EL (cell line): ENCODE measurements at places on chromosomes 11 and 22.
A peak's percentile ranks its signal among the peaks of the same experiment; 100 is the strongest.

GRCh38 chr22:27982106-27982505 is 63.0 kb upstream of the PITPNB start:
- no peak for DNase-seq

GRCh38 chr11:117612177-117612576 is 184.8 kb downstream of the DSCAML1 start:
- DNase-seq, result no peak

- no peak for DNase-seq
Measured at GRCh38 chr22:46382524-46382923, 47.0 kb downstream of the TRMU start.

DNA sequence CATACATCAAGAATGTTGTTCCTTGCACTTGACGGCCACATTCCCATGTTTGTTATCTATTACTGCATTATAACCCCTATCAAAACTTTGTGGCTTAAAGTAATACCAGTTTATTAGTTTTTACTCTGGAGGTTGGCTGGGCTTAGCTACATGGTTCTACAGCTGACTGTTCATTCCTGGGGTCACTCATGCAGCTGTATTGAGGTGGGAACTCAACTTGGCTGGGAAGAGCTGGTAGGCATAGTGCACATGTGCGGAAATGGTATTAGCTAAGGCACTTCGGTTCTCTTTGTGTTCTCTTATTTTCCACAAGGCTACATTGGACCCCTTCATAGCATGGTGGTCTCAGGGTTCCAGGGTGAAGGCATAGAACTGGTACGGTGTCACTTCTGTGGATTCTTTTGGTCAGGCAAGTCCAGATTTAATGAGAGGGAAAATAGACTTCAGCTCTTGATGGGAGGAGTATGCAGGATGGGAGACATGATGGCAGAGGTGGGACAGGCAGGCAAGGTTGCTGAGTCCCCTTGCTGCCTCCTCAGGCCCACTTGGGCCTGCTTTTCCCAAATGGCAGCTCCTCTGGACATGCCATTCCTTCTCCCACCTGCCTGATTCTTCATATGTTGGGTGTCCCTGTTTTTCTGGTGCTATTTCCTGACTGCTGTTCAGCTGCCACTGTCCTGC is 16.1 kb downstream of the YDJC start:
- no peak for DNase-seq

GRCh38 chr11:76701294-76702040 is 30.9 kb upstream of the LRRC32 start:
- DNase-seq, result peak; percentile 86

DNA sequence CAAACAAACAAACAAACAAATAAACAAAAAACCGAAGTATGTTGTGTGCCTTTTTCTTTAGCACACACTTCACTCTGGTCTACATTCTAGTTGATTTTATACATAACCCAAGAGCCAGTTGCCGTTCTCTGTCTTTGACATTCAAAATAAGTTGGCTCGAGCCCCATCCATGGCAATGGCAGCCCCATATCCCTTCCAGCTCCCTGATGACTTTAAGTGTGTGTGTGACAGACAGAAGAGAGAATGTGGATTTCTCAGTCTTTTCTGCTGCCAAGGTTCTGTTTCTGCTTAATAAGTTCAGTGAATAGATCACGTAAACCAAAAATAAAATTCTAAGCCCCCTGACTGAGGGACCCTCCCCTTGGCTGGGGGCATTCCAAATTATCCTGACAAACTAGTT is 100.6 kb upstream of the TENM4 start:
- DNase-seq, result no peak

DNA sequence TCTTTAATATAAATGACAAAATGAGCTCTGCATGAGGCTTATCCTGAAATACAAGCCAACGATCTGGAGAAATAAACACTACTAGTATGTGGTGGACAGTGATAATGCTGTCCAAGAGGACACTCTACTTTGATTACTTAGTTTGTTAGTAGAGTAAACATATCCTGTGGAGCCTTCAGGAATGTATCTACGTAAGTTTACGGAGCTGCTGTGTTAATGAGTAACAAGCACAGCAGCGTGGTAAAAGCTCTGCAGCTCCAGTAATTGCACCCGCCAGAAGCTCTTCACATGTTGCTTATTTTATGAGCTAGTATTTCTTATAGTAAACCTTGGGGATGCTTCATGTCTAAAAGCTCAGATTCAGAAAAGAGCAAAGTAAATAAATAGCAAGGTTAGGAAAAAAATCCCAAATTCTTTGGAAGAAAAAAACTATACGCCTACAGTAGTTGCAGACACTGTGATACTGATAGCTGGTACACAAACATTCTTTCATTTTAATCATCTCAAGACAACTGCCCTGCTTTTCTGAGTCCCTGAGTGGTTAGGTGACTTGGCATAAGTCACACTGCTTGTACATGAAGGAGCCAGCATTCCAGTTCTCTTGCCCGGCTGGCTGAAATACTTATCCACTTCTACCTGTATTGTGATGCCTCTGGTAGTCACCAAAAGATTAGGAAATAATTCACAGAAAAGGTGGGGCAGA is 32.7 kb upstream of the CCDC34 start:
- peak; percentile 42 for DNase-seq

- peak; percentile 52 for DNase-seq
Measured at GRCh38 chr11:82718307-82718706, 15.4 kb downstream of the FAM181B start.

DNA sequence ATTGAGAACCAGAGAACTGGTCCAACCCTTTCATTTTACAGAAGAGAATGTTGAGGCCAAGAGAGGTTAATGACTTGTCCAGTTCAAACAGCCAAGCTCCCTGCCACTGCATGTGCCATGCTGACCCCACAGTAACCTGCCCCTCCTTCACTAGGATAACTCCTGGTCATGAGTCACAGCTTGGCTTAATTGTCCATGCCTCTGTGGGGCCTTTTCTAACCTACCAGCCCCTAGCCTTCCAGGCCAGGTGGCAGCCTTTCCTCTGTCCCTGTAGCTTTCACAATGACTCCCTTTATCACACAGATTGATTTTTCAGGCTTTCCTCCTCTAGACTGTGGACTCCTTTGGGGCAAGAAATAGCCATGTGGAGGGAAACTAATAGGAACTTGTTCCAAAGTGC is 97.2 kb downstream of the PIWIL4 start:
- DNase-seq, result peak; percentile 34

GRCh38 chr11:115425250-115425649 is 79.0 kb downstream of the CADM1 start:
- no peak for DNase-seq

DNA sequence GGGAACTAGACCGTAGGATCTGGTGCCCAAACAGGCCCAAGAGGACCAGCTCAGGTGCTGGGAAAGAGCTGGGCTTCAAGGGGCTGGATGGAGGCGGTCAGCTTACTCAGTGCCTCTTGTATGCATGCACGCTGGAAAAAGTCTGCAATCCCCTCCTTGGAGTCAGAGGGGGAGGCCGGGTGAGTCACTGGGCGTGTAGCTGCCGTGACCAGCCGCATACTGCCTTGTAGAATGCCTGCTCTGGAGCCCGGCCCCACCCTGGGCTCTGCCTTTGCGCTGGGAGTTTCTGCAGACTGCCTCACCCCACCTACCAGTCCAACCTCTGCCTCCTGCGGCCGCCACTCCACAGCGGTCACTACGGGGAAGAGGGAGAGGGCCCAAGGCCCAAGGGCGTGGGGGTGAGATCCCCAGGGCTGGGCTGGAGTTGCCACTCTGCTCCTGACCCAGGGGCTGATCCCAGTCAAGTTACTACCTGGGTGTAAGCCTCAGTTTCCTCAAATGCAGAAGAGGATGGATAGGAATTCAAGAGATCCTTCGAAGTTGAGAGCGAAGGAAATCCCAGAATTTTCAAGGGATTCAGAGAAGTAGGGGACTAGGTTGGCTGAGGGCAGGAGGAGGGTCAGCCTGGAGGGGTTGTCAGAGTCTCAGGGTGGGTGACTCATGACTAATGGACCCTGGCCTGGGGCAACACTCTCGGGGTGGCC is 4.2 kb downstream of the MRGPRF start:
- peak; percentile 98 for DNase-seq

DNA sequence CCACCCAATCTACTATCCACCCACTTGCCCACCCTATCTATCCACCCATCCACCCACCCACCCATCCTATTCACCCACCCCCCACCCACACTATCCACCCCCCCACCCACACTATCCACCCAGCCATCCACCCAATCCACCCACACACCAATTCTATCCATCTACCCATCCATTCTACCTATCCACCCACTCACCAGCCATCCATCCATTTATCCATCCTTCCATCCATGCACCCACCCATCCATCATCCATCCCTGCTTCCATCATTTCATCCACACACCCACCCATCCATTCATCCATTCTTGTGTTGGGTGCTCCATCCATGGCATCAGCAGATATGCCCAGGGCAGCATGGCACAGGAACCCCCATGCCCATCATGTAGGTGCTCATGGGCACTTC is 1206.6 kb downstream of the BRD1 start:
- DNase-seq, result no peak

- peak; percentile 63 for DNase-seq
Measured at GRCh38 chr11:117523680-117524079, 196.0 kb downstream of the CEP164 start.

- DNase-seq, result no peak
Measured at GRCh38 chr11:102451041-102451680, 1.4 kb downstream of the TMEM123 start.

GRCh38 chr11:115721296-115721995 is 217.2 kb upstream of the CADM1 start:
- no peak for DNase-seq

GRCh38 chr11:2777871-2778629 is 78.3 kb upstream of the KCNQ1OT1 start:
- no peak for DNase-seq

DNA sequence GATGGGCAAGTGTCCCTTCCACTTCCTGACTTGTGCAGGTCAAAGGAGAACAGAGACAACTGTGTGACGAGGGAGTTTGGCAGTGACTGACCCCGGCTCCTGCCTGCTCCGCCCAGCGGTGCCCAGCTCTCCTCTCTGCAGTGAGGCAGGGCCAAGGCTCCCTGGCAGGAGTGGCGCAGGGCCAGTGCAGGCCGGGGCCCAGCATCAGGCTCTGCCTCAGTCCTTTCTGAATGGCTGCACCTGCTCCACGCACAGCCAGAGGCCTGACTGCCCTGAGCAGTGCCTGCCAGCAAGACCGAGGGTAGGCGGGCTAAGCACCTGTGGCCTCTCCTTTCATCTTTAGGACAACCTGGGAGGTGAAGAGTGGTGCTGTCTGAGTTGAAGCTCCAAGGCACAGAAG is 54.2 kb downstream of the WT1 start:
- DNase-seq, result no peak

DNA sequence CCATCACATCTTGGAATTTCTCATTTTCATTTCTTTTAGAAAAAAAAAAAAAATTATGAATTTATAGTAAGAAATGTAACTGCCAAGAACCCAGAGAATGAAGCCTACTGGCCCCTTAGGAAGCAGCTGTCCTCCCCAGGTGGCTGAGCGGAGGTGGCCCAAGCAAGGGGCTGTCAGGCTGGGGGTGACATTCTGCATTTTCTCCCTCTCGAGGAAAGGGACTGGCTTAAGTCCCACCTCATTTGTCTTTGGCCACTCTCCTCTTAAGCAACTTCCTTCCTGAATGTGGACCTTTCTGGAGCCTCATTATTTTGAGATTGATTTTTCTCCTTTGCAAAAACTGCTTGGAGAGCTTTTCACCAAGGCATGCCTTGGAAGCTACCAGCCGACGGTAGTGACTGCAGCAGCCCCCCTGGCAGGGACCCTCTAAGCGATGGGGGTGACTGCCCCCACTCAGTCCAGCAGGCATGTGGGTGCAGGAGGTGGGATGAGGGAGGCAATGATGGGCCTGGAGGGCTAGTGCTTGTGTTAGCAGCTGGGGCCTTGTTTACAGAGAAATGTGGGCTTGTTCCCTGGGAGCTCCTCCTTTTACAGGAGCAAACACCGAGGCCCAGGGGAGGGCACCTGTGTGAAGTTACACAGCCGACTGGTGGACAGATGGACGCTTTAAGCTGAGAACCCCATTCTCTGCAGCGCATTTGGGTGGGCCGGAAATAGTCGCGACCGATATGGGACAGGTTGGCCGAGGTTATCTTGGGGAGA is 111.7 kb downstream of the MORC2 start:
- no peak for DNase-seq

- peak; percentile 83 for DNase-seq
Measured at GRCh38 chr11:124769806-124770774, 8.0 kb upstream of the ESAM start.

DNA sequence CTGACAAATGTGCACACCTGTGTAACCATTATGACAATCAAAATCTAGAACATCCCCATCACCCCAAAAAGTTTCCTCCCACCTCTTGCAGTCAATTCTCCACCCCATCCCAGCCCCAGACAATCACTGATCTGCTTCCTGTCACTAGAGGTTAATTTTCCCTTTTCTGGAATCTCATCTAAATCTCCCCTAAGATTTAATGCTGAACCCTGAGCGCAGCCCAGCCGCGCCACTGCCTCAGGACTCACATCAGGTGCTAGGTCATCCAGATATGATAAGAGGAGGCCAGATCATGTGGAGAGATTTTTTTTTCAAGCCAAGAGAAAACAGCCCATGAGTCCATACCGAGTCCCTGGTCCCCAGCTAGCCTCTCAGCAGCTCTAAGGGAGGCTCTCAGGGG is 4.3 kb upstream of the TMPRSS13 start:
- DNase-seq, result no peak

DNA sequence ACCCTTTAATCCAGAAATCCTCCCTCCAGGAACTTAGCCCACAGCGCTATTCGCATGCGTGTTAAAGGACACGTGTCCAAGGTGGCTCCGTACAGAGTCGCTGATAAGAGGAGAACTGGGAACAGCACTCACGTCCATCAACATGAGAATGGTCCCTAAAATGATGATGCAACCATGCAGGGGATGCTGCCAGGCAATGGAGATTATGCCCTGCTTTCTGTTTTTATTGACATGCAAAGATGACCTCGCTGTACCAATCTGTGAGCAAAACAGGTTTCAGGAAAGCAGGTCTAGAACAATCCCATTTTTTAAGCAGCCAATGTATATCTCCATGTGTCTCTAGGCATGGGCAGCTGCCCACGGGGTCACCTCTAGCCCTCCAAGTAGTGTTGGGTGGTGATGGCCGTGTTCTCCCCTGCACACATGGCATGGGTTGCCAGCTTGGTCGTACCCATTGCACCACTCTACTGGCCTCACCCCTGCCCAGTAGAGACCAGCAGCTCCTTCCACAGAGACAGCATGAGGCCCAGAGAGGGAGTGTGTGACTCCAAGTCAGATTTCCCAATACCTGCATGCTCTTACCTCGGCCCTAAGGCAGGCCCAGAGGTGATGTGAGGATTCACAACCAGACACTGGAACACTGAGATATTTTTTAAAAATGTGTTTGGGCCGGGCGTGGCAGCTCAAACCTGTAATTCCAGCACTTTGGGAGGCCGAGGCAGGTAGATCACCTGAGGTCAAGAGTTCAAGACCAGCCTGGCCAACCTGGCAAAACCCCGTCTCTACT is 68.3 kb upstream of the LINC01488 start:
- DNase-seq, result no peak

- no peak for DNase-seq
Measured at GRCh38 chr22:39631381-39632286, 61.1 kb downstream of the CACNA1I start.

GRCh38 chr11:117424781-117425180 is 97.1 kb downstream of the CEP164 start:
- DNase-seq, result no peak

GRCh38 chr11:132311703-132312102 is 941.3 kb downstream of the NTM start:
- DNase-seq, result no peak

- no peak for DNase-seq
Measured at GRCh38 chr11:827146-827896, 398 bp upstream of the CRACR2B start.
